HCT116 (cell line): ENCODE measurements at places on chromosomes 6 and 20. TPM values are rescaled to one million over a fixed set of nuclear protein-coding genes. Genes with fewer than 3 reads are reported as not detected.

DNA sequence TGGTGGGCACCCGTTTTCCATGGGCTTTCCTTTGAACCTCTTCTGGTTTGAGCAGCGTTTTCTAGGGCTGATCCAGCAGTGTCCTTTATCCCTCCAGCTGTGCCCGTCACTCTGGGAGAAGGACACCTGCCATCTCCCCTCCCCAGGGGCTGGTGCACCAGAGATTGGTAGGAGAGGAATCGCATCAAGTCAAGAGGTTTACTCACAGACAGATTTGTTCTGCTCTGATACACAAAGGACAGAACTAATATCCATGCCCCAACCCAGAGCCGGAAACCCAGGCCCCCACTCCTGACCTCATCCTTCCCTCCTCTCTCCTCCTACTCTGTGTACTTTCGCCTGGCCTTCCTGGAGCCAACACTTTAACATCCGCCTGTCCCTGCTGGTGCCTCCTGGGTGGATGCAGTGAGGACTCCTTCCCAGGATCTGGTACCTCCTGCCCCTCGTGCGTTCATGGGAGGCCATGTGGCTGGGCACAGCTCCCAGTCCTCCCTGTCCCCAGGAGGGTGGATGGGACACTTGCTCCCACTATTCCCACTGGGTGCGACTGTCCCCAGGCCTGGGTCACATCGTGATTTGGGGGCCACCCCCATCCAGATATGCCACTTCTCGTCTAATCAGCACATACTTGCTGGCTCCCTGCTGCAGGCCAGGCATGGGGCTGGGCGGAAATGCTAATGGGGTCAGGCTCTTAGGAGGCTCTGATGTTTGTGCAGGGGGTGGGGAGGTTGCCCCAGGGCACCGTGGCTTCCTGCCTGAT, 286.3 kb downstream of the CDH4 start:
- no peak for DNase-seq

DNA sequence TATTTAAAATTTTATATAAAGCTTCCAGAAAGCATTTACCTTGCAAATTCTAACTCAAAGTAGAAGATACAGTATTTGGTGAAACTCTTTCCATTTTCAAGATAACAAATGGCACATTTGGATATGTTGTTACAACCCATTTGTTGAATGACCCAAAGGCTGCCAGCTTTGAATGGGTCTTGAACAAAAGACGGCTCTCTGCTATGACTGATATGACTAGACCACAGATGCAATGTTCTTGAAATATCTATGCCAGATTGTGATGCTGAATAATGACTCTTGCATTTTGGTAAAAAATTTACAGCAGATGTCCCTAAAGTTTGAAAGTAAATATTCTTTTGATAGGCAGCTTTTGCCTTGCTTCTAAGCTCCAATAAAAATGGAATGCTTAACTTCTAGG, 99.6 kb downstream of the HTR1B start:
- DNase-seq: no peak

GRCh38 chr6:13453771-13454251, 33.6 kb downstream of the GFOD1 start:
- DNase-seq: peak; percentile 80

DNA sequence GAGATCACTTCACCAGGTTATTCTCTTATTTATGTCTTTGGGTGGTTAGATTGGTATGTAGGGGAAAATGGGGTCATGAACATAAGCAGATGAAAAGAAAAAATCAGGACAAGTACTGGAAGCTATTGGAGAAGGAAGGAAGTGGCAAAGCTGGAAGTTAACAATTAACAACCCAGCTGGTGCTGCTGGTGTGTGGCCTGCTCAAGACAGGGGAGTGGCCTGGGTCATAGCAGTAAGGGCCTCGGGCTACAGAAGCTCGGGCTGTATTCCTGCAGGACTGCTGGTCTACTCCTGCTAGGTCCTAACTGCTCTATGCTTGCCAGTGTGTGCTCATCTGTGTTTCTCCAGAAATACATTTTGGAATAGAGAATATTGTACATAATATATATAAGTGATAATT, 19.6 kb downstream of the MYLIP start:
- DNase-seq: no peak

VAPB gene
- 51.1 TPM for total RNA-seq
